ENCODE measurements at places on chromosomes 4 and X.

GRCh38 chr4:8182858-8183725 is 16.0 kb upstream of the SH3TC1 start:
- DNase-seq = no peak

GRCh38 chr4:183543435-183543834 is 38.6 kb downstream of the ING2 start:
- DNase-seq = no peak

GRCh38 chr4:77043507-77044136 is 32.2 kb downstream of the CCNI start:
- DNase-seq = no peak

GRCh38 chr4:153652051-153652784 is 31.9 kb upstream of the TLR2 start:
- no peak for DNase-seq

DNA sequence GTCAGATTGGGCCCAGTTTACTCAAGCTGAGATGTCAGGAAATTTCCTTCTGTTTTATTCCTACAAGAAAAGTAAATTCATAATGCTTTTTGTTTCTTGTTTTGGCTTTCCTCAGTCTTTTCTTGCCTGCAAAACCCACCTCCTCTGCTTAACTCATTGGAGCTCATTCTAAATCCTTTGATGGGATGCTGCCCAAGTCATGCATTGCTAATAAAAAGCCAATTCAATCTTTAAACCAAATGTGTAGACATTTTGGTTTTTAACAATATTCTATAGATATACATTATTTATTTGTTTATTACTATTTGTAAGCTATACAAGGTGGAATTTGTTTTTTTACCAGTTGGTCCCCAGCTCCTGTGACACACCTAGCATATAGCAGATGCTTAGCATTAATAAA is 13.2 kb upstream of the PDE5A start:
- DNase-seq = no peak

- DNase-seq = no peak
Measured at GRCh38 chrX:2928583-2929434, at the start of gene ARSD. TSS of gene ARSD (minus strand) at chrX:2929339. CDS start at chrX:2929275, 64 bp downstream.

- DNase-seq = no peak
Measured at GRCh38 chrX:64805683-64806082, 170.6 kb downstream of the ZC4H2 start.

DNA sequence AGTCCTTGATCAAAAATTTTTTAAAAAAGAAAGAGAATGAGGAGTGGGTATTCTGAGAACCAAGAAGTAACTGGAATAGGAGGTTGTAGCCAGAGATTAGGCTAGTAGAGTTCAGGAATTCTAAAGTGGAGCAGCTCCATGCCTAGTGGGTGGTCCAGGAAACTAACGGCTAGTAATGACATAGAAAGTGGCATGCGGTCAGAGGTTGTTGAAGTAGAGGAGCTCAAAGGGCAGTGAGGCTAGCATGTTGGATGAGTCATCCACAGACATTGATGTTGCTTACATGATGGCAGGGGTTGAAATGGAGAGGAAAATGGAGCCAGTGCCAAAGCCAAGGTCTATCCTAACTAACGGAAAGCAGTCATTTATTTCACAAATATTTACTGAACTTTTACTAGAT is 42.1 kb downstream of the TEX13B start:
- no peak for DNase-seq

- DNase-seq = no peak
Measured at GRCh38 chr4:159002950-159003349, 99.9 kb upstream of the RAPGEF2 start.

GRCh38 chr4:139785356-139785755 is 119.7 kb downstream of the MGST2 start:
- no peak for DNase-seq

- no peak for DNase-seq
Measured at GRCh38 chr4:168409089-168409801, 71.0 kb downstream of the DDX60L start.

GRCh38 chrX:38985375-38985774 is 184.1 kb downstream of the MID1IP1 start:
- DNase-seq = no peak

DNA sequence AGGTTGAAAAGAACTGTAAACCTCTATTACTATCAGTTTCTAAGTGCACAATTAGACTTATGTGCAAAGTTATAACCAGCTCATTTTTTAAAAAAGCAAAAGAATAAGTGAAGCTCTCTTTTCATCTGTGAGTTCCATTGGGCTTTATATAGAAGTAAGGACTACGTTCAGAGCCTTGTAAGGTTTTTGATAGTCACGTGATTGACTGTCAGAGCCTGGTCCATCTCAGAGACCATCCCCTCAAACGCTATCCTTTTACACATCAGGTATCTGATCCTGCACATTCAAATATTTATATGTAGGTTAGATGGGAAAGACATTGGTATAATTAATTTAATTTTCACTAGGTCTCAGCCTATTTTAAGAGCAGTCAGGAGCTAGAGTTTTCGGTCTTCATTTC is 279.3 kb downstream of the INPP4B start:
- no peak for DNase-seq

- DNase-seq = no peak
Measured at GRCh38 chr4:177051473-177052060, 258.1 kb upstream of the NEIL3 start.

DNA sequence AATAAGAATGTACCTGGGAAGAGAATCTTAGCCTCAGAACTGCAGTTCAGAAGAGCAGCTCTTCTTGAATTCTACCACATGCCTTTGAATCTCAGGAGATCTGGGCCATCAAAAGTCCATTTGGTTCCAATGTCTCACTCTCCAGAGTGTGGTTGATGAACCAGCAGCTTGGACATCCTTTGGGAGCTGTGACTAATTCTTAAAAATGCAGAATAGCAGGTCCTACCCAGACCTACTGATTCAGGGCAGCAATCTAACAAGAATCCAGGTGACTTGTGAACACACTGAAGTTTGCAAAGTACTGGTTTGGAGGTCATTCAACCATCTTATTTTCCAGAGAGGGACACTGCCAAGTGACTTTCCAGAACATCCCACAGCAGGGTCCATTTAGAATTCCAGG is 244.7 kb downstream of the PACRGL start:
- no peak for DNase-seq

DNA sequence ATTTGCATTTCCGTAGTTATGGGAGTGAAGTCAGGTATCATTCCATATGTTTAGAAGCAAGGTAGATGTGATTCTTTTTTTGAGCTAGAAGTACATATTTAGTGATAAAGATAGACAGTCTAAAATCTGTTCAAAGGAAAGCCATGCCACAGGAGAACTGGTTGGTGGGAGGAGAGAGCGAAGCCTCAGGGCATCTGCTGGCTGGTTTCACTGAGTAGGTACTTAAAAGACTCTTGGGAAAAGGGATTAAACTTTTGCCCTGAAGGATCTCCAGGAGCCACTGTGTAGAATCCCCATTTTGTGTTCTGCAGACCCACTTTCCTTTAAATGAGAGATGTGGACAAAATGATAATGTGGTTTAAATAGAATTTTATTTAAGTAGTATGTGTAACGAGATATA is 89.6 kb downstream of the SHROOM2 start:
- DNase-seq = no peak

GRCh38 chrX:153861151-153861550 is 24.8 kb downstream of the L1CAM start:
- DNase-seq = no peak

GRCh38 chr4:2829933-2830451 is 13.7 kb upstream of the ADD1 start:
- no peak for DNase-seq
